ENCODE measurements at places on chromosomes 4 and X.

GRCh38 chr4:73620115-73620792, at the start of gene RASSF6:
TSS of gene RASSF6 (minus strand) at chr4:73620436. CDS start at chr4:73611795, 8,641 bp downstream.
- peak; percentile 48 for DNase-seq

- DNase-seq = no peak
Observed at GRCh38 chrX:9785944-9786797, at the start of gene SHROOM2. TSS of gene SHROOM2 (plus strand) at chrX:9786429. CDS start at chrX:9786546, 117 bp downstream.

GRCh38 chrX:86829786-86830185, 681.5 kb downstream of the DACH2 start:
- DNase-seq = no peak

- no peak for DNase-seq
Observed at GRCh38 chrX:23668335-23668734, 1.0 kb downstream of the PRDX4 start.

DNA sequence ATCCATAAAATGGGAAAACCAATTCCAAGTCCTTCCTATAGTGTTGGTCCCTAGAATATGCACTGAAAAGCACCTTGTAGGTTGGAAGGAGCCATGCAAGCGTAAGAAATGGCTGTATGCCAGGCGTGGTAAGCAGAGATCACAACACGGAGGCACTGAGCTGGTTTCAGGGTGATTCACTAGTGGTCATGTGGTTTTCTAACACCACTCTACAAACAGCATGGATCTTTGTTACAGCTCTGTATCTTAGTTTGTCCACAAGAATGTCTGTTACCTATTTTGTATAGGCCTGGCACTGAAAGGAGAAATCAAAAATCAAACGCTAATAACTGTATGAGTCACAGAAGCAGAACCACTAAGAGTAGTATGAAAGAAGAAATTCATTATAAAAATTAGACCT, 71.9 kb downstream of the MAGEB17 start:
- no peak for DNase-seq

- no peak for DNase-seq
Observed at GRCh38 chr4:29009908-29010307, 1710.3 kb upstream of the PCDH7 start.

DNA sequence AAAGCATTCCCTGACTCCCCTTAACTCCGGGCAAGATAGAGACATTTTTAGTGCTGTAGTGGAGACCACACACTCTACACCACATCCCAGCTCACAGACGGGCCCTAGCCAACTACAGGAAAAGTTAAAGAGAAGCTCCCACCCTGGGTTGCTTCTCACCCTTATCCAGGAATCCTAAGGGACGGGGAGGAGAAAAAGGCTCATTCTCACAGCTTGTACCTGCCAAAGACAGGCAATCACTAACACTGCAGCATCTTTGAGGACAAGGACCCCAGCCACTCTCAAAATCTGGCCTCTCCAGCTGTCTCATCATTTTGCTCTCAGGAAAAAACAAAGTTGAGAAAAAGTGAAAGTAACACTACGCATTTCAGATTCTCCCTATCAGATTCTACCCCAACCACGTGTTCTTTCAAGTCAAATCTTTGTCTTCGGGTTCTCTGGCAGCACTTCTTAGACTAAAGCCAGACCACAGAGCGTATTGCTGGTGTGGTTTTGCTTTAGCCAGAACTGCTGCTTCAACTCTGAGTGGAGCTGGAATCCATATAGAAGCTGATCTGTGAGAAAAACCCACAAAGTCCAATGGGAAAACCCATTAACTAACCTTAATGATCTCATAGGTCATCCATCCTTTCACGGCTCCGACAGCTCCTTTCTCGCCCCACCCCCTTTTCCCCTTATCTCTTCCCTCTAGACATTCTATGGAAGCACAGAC, 605.9 kb upstream of the DIPK2B start:
- no peak for DNase-seq

DNA sequence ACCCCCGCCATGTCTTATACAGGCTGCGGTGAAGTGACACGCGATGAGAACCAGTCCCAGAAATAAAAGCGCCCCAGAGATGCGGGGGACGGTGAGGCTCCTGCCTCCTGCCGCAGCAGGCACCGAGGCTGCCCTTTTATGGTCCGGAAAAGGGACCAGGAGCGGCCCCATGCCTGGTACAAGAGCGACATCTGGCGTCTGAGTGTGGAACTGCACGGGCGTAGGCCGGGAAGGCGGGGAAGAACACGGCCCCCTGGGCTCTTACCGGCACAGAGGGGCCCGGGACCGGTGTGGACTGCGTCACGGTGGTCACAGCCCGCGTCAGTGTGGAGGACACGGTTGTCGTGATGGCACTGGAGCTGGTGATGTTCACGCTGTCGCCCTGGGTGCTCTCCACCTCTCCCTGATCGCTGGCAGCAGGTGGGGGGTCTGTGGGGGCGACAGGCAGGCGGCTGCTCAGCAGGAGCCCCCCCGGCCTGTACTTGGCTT, 8.9 kb upstream of the RENBP start:
- no peak for DNase-seq

- DNase-seq = no peak
Observed at GRCh38 chr4:8761824-8762205, 109.8 kb downstream of the HMX1 start.

DNA sequence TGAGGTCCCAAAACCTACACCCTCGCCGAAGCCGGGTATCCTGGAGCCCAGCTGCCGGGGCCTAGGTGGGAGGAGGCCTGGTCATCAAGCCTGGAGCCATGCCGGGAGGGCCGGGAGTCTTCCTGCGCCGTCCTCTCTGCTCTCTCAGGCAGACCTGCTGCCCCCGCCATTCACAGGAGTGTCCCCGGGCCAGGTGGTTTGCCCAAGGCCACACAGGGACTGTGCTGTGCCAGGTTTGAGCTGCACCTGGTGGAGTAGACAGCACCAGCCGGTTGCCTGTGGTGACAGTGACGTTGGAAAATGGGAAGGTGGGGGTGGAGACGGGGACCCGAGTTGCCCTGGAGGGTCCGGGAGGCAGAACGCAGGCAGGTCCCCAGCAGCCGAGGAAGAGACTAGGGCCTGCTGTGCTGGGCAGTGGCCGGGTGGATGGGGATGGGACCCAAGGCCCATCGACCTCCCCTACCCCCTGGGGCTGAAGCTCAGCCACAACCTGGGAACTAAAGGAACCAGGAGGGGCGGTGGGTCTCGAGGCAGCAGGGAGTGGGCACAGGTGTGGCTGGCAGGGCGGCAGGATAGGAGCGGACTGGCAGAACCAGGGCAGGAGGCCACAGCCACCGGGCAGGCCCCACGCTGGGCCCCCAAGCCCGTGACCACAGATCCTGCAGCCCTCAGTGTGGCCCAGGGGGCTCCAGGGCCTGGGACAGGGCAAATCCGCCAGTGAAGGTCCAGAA, 9.5 kb downstream of the DOK7 start:
- DNase-seq = no peak

DNA sequence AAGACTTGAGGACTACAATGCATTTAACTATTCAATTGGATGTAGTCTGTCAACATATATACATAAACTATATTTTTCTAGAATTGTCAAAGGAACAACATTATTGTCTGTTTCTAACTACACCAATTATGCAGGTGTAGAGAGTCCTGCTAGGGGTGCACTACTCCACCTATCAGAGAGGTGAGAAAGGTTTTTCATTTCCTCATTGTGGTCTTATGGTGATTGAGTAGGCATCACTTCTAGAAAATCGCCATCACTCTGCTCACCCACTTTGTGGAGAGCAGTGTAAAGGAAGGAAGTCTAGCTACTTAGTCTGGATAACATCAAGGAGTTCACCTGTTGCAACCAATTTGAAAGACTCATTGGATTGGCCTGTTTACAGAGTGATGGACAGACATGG, 4.4 kb upstream of the ADH1C start:
- no peak for DNase-seq

DNA sequence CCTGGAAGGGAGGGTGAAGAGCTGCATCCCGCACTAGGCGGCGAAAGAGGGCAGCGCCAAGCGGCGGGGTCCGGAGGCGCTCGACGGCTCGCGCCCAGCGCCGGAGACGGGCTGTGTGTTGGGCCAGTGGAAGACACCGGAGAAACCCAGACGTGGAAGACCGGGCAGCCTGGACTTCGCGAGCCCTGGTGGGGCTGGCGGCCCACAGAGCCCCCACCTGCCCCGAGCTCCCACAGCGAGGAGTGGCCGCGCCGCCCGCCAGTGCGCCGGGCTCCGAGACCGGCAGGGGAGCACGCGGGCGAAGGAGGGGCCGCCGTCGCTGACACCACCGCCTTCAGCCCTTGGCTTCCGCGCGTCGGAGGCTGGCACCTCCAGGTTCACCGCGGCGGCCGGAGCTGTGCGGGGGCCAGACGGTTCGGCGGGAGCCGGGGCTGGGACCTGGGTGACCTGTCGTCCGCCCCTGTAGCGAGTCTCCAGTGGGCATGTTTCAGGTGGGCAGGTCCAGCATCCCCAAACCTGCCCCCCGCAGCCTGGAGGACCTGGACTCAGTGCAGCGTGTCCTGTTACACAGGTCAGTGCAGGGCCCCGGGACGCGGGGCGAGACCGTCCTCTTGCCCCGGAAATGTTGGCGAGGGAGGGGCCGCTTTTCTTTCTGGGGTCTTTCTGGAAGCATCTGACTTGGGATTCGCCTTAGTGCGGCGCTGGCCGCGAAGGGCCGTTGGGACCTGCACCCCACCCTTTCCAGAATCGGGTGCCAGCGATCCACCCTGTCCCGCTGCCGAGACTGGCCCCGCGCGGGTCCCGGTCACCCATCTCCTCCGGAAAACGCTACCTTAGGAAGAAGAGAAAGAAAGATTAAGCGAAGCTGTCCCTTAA, 9.6 kb upstream of the INTU start:
- no peak for DNase-seq

DNA sequence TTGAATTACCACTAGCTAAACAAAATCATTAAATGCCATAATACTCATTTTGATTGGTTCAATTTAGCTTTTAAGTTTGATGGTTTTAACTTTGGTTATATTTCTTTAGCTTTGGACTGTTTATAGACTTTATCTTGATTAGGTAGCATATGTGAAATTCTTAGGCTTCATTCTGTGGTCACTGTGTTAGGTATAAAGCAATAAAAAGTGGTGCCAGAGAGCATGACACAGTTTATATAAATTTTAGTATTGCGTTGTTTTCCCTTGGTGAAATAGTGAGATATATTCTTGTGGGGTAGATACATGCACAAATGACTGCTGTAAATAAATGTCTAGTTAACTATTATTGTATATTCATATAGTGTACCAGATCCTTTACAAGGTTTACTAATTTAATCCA, 474.2 kb upstream of the GRID2 start:
- DNase-seq = no peak

DNA sequence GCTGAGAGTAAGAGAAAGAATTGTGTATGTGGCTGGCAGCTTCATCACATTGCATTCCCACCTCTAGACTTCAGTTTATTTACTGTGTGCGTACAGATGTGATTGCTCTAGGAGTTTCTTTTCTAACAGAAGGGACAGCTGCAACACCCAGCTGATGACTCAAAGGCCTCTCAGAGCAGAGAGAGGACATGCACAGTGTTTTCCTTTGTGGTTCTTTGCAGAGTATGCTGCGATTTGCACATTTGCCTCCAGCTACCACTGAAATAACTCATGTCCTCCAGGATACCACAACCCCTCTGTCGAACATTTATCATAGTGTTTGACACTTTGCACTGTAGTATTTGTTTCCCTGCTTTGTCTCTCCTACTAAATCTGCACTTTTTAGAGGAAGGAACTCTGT, 294.1 kb downstream of the STIM2 start:
- DNase-seq = no peak

DNA sequence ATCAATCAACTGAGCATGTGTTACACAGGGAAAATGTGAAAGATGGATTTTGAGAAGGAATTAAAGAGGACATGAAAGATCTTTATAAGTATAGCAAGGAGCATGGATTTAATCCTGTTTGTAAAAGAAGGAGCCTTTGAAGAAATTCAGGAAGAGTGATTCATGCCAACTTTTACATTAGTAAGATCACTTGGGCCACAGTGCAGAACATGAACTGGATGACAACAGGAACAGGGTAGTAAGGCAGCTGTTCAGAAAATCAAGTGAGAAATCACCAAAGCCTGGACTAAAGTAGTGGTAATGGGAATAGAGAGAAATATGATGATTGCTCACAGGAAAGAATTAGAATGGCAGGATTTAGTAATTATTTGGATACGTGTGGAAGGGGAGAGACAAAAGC, 265.7 kb upstream of the PCDH7 start:
- DNase-seq = no peak

GRCh38 chr4:15963576-15963975, 601 bp upstream of the FGFBP2 start:
- no peak for DNase-seq

DNA sequence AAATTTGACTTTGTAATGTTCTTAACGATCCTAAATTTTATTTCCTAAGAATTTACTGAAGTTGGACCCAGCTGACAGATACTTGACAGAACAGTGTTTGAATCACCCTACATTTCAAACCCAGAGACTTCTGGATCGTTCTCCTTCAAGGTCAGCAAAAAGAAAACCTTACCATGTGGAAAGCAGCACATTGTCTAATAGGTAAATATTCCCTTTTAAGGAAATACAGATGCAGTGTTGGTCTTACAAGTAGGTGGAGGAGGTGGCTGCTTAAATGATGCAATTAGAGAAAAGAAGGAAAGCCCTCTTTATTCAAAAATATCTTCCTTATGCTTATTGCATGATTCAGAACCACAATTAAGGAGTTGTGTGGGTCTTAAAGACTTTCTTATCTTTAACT, 73.5 kb downstream of the RS1 start:
- DNase-seq = no peak

DNA sequence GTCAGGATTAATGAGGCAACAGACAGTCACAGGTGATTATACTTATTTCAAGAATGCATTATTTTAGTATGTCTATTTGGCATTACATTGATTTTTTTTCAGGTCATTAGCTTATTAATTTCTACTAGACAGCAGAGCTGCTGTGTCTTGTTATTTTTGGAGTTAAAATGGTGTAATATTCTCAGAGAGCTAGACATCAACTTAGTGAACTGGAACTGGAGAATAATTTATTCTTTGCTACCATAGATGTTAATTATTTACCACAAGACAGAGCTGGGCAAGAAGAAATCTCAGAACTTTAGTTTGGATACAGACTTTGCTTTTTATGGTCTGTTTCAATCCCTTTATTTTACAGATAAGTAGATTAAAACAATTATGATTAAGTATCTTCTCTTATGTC, 10.2 kb upstream of the HPGD start:
- no peak for DNase-seq

DNA sequence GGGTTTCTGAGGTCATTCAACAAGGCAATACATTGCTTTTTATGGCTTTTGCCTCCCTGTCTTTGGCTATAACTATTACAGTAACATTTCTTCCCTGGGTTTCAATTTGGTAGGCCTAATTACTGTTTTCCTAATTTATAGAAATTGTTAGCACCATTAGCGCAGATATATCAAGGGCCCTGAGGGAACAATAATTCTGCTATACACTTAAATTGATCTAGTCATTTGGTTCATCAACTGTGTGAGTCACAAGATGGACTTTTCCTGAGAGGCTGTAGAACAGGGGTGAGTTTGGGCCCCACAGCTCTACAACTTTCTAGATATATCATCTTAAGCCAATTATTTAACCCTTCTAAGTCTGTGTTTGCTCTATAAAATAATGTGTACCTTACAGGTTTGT, 107.9 kb downstream of the COMMD8 start:
- DNase-seq = no peak

GRCh38 chrX:126265116-126265515, 99.0 kb upstream of the DCAF12L2 start:
- no peak for DNase-seq

GRCh38 chr4:29829067-29829466, 891.1 kb upstream of the PCDH7 start:
- no peak for DNase-seq
